Left kidney (tissue), 8 donors: ENCODE measurements at places on chromosomes 12 and 14. TPM values are rescaled to one million over a fixed set of nuclear protein-coding genes. Genes with fewer than 3 reads are reported as not detected.

Gene PZP
- polyA plus RNA-seq = 0.55 TPM

Gene JAG2
- 7.5 TPM for polyA plus RNA-seq

Gene KLRC1
- 2.2 TPM for polyA plus RNA-seq

GRCh38 chr14:100538351-100539002, 48.7 kb downstream of the BEGAIN start:
- DNase-seq = no peak

- no peak for DNase-seq
Measured at GRCh38 chr14:34052658-34053014, 101.8 kb upstream of the EGLN3 start.

- DNase-seq = no peak
Measured at GRCh38 chr12:116497051-116497591, 62.1 kb upstream of the MAP1LC3B2 start.

DNA sequence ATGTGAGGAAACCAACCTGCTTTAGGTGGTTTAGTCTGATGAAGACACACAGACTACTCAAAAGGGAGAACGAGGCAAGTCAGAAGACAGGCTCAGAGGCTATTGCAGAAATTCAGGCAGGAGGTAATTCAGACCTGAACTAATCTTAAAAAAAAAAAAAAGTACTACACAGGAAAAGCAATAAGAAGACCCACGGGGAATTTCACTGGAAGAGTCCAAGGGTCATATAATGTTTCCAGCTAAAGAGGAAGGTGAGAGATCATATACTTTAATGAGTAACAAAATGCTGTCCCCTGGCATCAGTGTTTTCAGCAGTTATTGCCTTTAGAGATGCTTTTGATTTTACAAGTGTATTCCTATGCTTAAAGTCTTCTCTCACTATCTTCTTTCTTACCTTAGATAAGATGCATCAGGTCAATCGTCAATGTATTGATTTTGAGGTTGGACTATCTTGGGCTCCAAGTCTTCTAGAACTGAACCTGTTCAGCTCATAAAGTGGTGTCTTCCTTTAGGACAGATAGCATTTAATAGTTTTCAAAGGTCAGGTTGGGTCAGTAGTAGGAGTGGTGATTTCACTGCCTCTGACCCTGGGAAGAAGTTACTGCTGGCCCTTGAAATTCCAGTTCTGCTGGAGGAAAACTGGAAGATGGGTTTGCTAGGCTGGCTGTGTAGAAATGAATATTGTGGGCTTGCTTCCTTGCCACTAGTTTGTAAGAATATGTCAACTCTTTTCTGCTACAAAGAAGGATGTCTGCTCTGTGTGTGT, 60.0 kb downstream of the FAR2 start:
- DNase-seq = no peak

DNA sequence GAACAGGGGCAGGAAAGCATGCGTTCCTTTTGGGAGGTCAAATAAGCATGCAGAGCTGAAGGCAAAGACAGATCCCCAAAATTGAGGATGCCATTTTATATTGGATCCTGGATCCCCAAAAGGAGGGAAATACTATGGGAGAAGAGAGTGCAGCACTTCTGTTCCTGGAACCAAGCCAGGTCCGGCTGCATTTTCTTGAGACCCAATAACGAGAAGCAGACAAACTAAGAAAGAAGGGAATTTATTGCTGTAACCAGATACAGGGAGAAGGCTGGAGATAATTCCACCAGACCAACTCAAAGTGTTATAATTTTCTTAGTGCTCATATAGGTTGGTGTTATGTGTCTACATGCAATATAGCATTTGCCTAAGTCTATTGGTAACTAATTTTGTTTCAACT, 60.8 kb downstream of the PDE6H start:
- DNase-seq = no peak

DNA sequence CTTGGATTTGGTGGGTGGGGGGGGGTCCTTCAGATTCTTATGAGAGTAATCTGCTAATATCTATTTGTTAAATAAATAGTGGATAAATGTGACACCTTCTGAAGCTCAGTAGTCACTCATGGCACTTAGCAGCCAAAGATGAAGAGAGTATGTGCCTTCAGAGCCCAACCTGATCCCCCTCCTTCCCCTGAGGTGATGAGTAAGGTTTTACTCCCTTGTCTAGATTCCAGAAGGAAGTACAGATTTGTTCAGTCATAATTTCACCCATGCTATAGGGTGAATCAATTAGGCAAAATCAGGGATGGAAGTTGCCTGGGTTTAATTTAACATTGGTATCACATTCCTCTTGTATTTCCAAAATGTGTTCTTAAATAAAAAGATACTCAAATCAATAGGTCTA, 340.3 kb upstream of the ATP2B1 start:
- no peak for DNase-seq

GRCh38 chr14:59632381-59632780, 55.8 kb upstream of the CCDC175 start:
- DNase-seq = no peak

DNA sequence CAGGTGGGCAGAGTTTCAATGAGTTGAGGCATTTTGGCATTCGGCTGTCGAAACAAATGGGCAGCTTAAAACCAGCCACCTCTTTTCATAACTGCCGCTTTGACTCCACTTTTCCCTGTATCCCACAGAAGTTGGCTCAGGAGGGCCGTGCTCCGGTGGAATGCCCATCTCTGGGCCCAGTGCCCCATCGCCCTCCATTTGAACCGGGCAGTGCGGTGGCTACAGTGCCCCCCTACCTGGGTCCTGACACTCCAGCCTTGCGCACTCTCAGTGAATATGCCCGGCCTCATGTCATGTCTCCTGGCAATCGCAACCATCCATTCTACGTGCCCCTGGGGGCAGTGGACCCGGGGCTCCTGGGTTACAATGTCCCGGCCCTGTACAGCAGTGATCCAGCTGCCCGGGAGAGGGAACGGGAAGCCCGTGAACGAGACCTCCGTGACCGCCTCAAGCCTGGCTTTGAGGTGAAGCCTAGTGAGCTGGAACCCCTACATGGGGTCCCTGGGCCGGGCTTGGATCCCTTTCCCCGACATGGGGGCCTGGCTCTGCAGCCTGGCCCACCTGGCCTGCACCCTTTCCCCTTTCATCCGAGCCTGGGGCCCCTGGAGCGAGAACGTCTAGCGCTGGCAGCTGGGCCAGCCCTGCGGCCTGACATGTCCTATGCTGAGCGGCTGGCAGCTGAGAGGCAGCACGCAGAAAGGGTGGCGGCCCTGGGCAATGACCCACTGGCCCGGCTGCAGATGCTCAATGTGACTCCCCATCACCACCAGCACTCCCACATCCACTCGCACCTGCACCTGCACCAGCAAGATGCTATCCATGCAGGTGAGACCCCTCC, 5.0 kb upstream of the RNU7-1 start:
- DNase-seq = no peak

GRCh38 chr12:102903337-102904007, 13.6 kb downstream of the PAH start:
- no peak for DNase-seq

GRCh38 chr12:4587108-4587507, 25.1 kb downstream of the DYRK4 start:
- DNase-seq = no peak
